ENCODE measurements at places on chromosomes 12 and 14.

DNA sequence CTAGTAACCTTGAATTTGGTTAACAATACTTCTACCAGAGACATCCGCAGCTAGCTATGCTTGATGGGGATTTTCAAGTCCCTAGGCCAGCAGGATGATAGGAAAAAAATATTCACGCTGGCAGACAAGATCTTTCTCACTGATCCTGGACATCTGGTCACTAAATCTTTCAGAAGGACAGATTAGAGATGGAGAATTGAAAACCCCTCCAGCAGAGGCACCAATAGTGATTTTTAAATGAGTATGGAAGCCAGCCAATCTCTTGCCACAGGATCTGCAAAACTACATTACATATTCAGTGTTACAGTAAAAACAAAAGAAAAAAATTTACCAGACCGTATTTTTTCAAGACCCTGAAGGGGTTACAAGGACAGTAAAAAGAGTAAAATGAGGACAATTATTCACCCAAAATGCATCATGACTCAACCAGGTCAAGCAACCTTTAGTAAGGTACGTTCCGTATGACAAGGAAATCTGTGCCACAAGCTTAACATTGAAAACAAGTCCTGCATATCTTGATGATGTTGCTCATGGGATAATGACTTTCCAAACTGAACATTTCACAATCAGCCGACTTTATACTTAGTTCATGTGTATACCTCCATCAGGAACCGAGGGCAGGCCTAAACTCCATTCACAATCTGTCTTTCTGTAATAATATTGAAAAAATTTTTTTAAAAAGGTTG is 239.5 kb downstream of the GXYLT1 start:
- no peak for DNase-seq

GRCh38 chr14:39034481-39035296 is 68.3 kb downstream of the SEC23A start:
- no peak for DNase-seq

DNA sequence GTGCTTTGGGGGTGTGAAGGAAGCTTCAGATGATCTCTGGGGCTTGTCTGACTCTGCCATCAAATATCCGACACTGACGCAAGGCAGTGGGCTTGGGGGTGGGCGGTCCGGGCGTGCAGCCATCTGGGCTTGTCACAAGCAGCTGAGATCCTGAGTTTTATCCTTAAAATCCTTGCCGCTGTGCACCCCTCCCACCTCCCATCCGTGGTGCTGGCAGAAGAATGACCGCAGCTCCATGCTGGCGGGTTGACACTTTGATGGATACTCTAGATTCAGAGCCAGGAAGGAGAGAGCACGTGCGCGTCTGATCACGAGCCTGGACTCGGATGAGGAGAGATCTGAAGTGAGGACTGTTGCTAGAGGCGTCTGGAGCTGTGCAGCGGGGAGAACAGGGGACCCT is 3.0 kb downstream of the ZFYVE21 start:
- DNase-seq: no peak

DNA sequence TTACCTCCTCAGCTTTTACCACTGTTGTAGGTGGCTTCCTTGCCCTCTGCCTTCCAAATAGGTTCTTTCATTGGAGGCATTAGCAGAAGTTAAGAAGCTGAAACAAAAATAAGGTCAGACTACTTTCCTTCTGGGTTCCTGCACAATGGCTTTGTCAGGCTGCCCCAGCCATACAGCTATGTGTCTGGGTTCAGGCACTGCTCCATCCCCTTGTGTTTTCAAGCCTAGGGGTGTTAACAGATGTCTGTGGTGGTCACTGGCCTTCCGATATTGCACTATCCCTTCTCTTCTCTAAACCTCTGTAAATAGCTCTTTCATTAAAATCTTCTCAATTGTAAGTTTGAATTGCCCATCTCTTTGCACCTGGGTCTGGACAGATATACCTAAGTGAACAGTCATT is 728.9 kb downstream of the SLC16A7 start:
- no peak for DNase-seq

DNA sequence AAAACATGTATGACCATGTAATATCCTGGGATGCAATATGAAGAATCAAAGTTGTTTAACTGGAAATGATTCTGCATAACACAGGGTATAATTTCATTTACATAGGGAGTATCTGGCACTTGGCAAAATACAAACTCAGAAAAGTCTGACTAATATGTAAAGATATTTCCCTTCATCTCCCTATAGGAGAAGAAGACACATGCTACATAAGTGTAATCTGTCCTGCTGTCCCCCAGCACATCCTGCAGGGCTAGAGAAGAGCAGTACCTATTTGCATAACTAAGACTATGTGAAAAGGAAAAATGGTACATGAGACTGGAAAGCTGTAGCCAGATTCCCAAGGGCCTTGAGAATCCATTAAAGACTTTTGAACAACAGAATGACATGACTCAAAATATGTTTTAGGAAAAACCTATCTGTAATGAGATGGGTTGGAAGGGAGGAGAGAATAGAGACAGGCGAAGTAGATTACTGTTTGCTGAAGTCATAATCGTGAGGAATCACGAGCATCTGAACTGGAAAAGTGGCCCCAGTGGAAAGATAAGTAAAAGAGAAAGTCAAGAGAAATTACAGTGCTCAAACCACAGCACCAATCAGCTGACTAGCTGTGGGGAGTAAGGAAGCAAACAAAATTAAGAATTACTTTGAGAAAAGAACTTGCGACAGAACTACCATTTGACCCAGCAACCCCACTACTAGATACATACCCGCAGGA is 155.1 kb upstream of the HMGA2 start:
- no peak for DNase-seq

DNA sequence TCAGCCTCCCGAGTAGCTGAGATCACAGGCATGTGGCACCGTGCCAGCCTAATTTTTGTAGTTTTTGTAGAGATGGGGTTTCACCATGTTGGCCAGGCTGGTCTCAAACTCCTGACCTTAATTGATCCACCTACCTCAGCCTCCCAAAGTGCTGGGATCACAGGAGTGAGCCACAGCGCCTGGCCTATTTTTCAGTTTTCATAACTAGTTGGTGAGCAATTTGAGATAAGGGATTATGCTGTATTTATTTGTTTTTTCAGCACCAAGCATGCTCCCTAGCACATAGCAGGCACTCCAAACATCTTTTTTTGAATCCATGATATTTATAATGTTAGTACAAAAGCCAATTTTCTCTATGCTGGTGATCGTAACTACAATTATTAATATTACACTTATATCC is 541.2 kb downstream of the SNAPC1 start:
- DNase-seq: no peak

DNA sequence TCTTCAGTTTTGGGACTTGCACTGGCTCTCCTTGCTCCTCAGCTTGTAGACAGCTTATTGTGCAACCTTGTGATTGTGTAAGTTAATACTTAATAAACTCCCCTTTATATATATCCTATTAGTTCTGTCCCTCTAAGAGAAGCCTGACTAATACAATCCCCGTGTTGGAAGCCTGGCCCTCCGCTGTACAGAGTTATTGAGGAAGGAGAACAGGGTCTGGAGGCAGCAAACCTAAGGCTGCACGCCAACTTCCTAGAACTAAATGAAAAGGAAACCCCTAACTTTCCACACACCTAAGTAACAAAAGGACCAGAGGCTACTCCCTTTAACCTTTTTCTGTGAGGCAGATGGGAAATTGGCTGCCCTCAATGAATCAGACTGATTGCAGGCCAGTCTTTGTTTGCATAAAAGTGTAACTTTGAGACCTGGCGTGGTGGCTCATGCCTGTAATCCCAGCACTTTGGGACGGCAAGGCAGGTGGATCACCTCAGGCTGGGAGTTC is 42.6 kb upstream of the LIMA1 start:
- no peak for DNase-seq

GRCh38 chr14:98899441-98899840 is 372.6 kb downstream of the BCL11B start:
- DNase-seq: no peak

DNA sequence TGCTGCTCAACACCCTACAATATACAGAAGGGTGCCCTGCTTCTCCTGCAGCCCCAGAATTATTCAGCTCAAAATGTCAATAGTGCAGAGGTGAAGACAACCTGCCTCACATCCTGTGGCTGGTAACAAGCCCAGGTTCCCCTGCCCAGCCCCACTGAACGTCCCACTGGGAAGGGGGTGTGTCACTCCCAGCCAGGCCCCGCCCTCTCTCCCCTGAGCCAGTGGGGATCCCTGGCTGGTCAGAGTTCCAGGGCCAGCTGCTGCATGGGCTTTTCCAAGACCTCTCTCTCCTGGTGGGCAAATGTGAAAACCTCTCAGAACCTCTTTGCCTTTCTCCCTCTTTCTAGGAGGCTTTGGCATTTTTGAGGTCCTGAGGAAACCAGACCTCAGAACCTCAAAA is 13.7 kb upstream of the LHX5 start:
- DNase-seq: no peak

DNA sequence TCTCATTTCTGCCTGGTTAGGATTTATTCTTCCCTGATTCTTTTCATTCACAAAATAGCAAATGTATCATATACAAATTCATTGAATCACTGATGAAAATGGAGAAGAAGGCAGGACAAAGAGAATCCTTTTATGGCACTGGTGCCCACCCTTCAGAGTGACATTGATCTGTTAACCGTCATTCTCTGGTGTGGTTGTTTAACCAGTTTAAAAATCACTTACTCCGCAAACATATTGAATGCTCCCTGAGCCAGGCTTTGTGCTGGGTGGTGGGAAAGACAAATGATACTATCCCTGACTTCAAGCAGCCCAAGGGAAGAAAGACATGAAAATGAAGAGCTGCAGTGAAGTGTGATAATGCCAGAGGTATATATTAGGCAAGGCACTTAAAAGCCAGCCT is 187.5 kb upstream of the SLC38A2 start:
- no peak for DNase-seq

- no peak for DNase-seq
Observed at GRCh38 chr12:47887529-47887928, 17.3 kb downstream of the VDR start.

GRCh38 chr14:41824441-41824840 is 217.8 kb downstream of the LRFN5 start:
- no peak for DNase-seq

DNA sequence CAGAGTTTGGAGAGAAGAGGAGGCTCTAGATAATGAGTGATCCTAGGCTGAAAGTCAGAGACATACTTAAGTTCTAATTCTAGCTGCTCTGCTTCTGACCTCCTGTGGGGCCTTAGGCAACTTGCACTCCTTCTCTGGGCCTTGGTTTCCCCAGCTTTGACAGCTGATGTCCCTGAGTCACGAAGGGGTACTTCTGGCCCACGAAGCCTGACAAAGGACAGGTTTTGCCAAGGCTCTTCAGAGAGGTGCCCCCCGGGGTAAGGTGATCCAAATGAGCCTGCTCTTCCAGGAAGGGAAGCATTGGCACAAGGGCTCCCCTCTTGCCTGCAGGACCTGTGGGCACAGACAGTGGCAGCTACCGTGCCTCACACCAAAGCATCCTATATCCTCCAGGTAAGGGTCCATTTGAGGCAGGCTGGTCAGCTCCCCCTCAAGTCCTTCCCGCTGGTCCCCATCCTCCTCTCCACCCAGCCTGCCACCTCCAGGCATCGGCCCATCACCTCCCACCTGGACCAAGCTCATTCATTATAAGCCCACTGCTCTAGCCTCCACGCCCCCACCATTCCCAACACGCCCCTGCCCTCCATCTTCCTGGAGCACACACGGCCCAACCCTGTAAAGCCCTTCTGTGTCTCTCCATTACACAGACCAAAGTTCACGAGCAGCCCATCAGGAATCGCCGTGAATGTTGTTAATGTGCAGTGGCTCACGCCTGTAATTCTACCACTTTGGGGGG is 1.9 kb upstream of the PPP1R13B start:
- no peak for DNase-seq

DNA sequence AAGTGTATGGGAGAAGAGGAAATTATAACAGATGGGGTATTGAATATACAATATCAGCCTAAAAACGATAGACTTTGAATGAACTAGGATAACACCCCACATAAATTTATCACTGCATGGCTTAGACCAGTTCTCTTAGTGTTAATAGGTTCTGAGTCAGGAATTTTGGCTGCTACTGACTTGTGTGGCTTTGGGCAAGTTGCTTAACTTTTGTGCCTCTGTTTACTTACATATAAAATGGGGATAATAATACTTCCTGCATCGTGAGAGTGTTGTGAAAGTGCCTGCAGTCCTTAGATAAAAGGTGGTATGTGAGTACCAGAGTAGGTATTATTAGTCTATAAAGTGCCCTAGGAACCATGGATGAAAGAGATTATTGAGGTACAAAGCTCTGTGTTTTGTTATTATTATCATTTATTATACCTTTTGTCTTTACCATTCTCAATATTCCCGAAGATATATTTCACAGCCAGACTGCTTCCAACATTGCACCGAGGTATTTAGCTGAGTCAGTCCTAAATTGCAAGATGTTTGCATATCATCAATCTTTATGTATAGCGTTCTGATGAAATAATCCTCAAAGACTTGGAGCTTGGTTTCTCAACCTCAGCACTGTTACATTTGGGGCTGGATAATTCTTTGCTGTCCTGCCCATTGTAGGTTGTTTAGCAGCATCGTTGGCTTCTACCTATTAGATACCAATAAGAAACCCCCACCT is 2.3 kb upstream of the PAWR start:
- no peak for DNase-seq

DNA sequence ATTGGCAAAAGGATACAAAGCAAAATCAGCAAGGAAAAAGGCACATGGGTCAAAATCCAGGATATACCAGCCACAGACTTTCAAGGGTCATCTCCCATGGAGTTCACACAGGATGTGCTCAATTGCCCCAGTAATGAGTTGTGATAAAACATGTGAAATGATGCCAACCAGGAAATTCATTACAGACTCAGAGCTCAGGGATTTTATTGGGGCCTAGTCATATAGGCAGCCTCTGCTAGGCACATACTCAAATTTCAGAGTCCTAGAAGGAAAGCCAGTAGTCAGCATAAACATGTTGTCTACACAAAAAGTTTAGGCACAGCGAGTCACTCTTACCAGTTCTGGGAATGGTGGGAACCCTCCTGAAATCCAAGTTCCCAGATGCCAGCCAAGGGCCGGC is 64.4 kb upstream of the OSBPL8 start:
- no peak for DNase-seq

DNA sequence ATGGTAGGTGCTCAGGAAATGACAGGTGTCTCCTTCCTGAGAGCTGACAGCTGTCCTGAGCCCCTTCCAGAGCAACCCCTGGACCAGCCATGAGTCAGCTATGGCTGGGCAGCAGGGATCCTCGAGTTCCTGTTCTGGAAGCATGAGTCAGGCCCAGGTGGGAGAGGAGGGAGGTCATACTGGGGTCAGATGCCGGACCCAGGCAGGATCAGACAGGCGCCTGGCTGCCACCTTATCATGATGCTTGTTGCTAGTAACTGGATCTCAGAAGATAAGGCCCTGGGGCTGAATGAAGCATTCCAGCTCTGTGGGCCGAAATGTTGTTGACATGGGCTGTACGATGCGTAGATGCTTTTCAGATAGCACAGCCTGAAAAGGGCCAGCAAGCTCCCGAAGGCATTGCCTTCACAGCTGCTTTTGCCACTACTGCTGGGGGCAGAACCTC is 17.4 kb upstream of the KRT7 start:
- DNase-seq: no peak

- DNase-seq: no peak
Observed at GRCh38 chr14:64861916-64862315, 17.8 kb downstream of the SPTB start.

GRCh38 chr12:43501703-43502102 is 50.3 kb downstream of the ADAMTS20 start:
- DNase-seq: no peak

- no peak for DNase-seq
Observed at GRCh38 chr12:12835378-12836146, 22.4 kb downstream of the DDX47 start.

- no peak for DNase-seq
Observed at GRCh38 chr12:47547077-47547476, 158.8 kb downstream of the RPAP3 start.

- DNase-seq: no peak
Observed at GRCh38 chr14:85190251-85190650, 339.7 kb upstream of the FLRT2 start.

- no peak for DNase-seq
Observed at GRCh38 chr12:31853520-31853919, 105.7 kb upstream of the RESF1 start.
